WTC11 (cell line): ENCODE measurements at places on chromosomes 1 and 21.

- DNase-seq = no peak
Observed at GRCh38 chr1:230158415-230159291, 91.6 kb downstream of the GALNT2 start.

GRCh38 chr1:25435397-25436108 lies 4.9 kb downstream of the MACO1 start:
- DNase-seq = no peak

DNA sequence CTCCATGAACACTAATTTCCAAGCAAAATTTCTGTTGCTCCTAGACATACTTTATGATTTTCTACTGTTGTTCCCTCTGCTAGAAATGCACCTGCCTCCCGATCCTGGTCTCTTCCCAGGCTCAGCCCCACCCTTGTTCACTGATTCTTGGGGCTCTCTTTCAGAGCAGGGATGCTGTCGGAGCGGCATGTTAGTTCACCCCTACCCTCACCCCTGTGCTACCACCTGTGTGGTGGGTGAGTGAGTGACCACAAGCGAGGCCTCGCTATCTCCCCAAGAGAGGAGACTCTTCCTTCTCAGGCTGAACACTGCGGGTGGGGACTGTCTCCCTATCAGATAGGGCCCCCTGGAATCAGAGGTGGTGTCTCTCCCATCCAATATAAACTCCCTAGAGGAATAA lies 4.9 kb upstream of the S100A8 start:
- DNase-seq = no peak

GRCh38 chr1:54245501-54245900 lies 45.5 kb downstream of the MRPL37 start:
- no peak for DNase-seq

GRCh38 chr21:36422279-36423098 lies 37.3 kb downstream of the CHAF1B start:
- DNase-seq = peak; percentile 84

DNA sequence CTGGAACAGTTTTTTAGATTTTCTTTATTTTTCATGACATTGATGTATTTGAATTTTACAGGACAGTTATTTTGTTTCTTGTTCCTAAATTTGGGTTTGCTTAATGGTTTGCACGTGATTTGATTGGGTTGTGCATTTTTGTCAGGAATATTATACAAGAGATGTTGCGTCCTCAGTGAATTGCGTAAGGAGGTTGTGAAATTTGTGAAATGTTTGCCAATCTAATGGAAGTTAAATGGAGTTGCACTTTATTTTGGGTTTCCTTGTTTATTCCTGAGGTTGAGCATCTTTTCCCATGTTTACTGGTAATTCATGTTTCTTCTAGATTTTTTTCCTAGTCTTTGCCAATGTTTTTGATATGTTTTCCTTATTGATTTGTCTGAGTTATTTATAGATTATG lies 19.9 kb downstream of the ZNF648 start:
- DNase-seq = no peak

DNA sequence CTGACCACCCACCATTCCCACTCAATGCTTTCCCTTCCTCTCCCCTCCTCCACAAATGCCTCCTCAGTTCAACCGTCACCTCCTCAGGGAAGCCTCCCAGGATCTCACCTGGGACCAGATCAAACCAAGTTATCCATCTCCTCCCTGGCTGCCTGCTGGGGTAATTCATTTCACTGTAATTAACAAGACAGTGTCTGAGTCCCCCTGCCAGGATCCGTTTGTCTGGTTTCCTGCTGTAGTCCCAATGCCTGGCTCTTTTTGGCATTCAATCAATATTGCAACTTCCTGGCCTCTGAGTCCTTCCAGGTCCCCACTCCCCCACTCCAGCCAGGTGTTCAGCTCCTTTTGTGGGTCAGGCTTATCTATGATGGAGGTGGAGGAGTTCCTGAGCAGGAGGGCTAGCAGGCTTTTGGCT lies 687.7 kb downstream of the PTPRU start:
- peak; percentile 28 for DNase-seq

GRCh38 chr1:229131243-229132105 lies 139.4 kb upstream of the RAB4A start:
- DNase-seq = no peak

DNA sequence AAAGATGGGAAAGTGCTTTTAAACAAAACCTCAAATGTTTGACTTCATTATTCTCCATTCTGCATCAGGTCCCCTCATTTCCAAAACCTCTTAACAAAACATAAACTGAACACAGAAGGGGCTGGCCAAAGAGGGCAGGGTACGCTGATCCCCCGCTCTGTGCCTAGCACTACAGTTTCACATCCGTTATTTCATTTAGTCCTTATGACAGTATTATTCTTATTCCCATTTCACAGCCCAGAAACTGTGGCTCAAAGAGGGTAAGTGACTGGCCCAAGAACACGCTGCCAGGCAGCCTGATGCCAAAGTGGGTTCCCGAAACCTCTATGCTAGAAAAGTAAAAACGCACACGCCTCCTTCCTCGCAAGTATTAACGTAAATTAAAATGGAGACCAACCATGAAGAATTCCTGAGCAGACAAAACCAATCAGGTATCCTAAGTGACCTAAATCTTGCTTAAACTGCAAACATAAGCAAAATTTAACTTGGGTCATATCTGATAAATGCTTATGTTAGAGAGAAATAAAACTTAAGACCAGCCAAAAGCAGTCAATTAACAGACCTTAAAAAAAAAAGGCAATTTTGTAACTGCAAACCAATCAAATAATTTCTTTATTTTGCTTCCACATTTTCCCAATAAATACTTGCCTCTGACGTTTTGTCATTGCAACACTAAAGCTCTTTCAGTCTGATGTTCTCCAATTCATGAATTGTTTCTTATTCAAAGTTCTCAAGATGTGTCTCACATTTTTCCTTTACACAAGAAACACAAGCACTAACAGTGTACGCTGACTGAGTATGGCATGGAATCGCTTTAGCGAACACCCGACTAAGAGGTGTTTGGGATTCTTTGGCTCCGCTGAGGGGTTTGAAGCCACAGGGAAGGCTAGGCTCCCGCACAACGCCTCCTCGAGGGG lies 653 bp downstream of the CASP9 start:
- DNase-seq = no peak

GRCh38 chr1:4253935-4254334 lies 353.9 kb upstream of the C1orf174 start:
- no peak for DNase-seq

DNA sequence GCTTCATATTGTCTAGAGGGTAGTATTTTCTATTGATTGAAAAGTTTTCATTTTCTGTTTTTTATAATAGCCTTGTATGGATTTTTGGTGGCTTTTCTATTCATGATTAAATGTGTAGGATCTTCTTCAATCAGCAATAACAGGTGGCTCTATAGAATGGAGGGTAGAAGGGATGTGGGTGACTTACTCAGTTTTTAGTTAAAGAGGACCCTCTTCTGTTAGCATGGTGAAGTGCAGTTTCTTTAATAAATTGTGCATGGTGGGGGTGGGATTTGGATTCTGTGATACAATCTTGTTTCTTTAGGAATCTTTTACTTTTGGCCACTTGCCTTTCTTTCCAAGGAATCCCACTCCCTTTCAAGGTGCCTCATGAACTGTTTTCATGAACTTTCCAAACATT lies 64.7 kb downstream of the SLC35A3 start:
- DNase-seq = no peak

DNA sequence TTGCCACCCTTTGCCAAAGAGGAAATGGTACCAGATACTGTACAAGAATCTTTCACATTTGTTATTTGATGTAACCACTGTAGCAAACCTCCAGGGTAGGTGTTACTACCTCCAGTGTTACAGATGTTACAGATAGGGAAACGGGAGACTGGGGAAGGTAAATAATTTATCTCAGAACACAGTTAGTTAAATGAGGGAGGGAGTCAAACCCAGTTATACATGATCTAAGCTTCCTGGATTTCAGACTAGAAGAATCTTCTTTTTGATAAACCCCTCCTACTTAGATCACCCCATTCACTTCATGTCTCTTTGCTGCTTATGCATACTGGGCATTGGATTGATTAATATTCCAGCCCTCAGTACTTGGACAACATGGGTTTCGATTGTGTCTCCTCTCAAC lies 276.4 kb downstream of the HHAT start:
- no peak for DNase-seq

- DNase-seq = no peak
Observed at GRCh38 chr1:165707984-165708706, 9.8 kb upstream of the ALDH9A1 start.

- DNase-seq = no peak
Observed at GRCh38 chr1:87707411-87707810, 378.7 kb downstream of the LMO4 start.

DNA sequence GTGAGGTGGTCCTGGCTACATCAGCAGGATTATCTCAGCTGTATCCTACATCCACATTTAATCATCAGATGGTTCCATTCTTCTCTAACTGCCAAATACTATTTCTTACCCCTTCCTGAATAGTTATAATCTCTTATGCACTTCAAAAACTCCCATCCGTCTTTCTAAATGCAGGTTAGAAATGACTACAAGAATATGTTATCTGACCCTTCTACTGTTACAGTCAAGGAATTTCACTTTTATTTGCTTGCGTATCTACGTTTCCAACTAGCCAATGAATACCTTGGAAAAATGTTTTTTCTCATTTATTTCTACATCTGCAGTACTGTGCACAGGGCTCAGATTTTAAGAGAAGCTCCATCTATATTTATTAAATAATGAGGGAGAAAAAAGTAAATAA lies 709.9 kb downstream of the KCNT2 start:
- DNase-seq = no peak

DNA sequence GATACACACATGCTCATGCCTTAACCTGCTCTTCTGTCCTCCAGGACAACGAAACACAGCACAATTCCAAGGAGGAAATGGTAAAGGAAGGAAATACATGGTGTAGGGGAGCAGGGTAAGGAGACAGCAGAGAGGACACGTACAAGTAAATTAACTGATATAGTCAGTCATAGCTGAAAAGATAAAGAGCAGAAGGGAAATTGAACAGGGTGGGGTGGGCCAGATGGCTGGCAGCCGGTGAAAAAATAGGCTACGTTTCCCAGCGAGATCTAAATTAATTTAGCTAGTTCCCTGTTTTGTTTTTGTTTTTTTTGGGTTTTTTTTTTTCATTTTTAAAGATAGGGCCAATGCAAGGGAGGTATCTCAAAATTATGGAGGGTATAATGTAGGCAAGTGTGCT lies 109.2 kb downstream of the FAM78B start:
- DNase-seq = no peak

- DNase-seq = peak; percentile 14
Observed at GRCh38 chr1:11531314-11531870, 52.4 kb downstream of the DISP3 start.

- DNase-seq = no peak
Observed at GRCh38 chr1:47599777-47600176, 161.9 kb downstream of the FOXD2 start.

DNA sequence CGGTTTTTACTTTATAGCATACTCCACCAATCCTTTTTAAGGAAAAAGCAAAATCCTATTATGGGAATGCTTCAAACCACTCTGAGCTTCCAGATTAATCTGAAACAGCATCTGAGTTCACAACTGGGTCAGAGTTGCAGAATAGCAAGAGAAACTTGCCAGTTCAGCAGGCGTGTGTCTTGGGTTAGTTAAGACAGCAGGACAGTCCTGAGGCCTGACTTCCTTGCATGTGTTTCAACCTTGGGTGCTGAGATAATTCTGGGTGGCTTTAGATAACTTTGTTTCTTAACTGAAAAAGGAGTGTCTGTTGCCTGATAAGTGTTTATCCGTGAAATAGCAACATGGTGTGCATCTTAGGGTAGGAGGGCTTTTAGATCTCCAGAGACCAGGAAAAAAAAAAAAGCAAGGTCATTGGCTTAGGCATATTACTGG lies 169.2 kb downstream of the DHRS3 start:
- DNase-seq = no peak

DNA sequence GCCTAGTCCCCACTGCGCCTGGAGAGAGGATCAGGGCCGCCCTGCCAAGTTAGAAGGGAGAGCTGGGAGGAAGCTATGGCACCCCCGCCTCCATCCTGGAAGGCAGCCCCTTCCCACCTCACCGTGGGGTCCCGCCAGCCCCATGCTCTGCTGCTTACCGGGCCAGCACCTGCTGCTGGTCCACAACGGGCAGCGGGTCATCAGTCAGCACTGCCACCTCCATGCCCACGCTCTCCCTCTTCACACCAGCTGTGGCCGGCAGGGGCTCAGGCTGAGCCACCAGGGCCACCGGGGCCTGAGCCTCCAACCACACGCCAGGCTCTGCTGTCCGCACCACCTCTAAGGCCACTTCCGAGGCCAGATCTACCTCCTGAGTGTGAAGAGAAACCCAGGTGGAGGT lies 23.5 kb upstream of the DDOST start:
- DNase-seq = no peak

DNA sequence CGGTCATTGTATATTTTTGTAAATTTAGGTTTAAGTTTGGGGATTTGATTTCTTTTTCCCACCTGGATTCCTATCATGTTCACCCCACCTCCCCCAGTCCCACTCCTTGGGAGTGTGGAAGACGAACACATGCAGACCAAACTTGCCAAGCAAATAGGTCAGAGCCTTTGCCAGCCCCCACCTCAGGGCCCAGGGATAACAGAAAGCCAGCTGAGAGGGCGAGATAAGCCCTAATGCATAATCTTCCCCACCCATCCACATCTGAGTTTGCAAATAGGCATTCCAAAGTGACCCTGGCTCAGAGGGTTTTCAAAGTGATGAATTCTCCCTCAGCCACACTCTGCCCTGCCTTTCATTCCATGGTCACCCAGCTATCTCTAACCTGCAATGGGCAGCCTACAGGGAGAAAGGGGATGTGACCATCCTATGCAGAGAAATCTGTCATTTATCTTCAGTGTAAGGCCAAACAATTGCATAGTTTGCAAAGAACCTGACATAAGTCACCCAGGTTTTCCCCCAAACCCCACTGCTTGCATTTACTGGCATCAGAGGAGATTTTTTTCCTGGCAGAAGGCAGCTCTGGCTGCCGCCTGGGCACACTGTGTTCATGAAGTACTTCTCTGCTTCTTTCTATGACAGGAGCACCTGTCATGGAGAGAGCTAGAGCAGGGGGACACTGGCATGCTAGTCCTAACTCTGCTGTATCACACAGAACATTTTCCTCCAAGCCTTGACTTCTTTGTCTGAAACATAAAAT lies 69.0 kb upstream of the NFIA start:
- no peak for DNase-seq

GRCh38 chr1:62317021-62317768 lies 2.0 kb downstream of the KANK4 start:
- no peak for DNase-seq

- no peak for DNase-seq
Observed at GRCh38 chr21:40070871-40071270, 203.6 kb downstream of the PCP4 start.

GRCh38 chr1:23995431-23995837 lies 15.3 kb upstream of the SRSF10 start:
- no peak for DNase-seq

GRCh38 chr1:230382001-230382491 lies 44.1 kb downstream of the PGBD5 start:
- peak; percentile 53 for DNase-seq
